Activated B cell treated with CpG ODN at 0.5 μM for 24 hours (primary cell): ENCODE measurements at places on chromosomes 13 and 19.

DNA sequence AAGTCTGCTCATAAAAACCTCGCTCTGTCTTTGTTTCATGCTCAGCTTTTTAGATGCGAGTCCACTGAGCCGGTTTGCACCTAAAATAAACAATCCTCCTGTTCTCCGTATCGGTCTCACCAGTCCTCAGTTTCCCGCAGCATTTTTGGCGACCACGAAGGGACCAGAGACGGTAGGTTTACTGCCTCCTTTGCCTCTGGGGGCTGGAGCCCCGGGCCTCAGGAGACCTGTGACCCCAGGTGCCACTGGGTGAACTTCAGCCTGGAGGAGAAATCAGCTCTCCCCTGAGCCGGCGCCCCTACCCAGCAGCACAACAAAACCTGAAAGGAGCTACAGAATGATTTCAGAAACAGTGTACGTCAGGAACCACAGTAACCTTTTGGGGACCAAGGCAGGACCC lies 8.1 kb downstream of the SIGLEC11 start:
- DNase-seq, result no peak

DNA sequence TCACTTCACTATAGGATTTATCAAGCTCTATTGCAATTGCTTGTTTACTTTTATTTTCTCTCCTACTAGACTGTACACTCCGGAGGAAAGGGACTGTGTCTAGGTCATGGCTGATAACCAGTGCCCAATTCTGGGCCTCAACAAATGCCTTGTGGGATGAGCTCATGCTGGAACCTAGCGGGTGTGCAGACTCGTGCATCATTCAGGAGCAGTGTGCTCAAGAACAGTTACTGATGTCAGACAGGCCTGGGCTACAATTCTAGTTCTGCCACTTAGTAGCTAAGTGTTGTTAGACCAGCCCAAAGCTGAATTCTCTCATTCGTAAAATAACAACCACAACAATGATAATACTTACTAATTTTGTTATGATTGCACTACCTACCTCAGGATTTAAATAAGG lies 95.4 kb downstream of the CYSLTR2 start:
- no peak for DNase-seq

DNA sequence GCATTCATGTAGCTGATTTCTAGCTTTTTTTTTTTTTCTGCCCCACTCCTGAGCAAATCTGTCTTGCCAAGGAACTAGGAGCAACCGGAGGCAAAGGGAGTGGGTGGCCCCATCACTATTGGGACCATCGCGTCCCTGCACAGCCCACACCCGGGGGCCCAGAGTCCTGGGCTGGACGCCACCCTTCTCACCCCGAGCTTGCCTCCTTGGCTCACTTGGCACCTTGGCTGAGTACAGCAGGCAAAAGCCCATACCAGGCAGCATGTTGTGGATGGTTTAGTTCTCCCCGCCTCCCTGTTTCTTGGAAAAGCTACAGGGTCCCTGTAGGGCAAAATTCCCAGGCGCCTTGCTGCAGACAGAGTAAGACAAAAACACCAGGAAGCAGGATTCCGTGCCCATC lies 13.7 kb downstream of the SMIM24 start:
- DNase-seq, result no peak

DNA sequence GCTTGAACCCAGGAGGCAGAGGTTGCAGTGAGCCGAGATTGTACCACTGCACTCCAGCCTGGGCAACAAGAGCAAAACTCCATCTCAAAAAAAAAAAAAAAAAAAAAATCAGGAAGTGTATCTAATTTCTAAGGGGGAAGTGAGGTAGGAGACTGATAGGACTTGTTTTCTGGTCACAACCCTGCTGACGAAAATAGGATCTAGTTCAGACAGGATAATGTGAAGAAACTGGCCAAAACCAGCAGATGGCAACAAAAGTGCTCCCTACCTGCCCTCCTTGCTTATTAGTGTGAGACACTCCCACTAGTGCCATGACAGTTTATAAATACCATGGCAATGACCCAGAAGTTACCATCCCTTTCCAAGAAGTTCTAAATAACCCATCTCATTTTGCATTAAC lies 36.0 kb upstream of the KPNA3 start:
- DNase-seq, result no peak

DNA sequence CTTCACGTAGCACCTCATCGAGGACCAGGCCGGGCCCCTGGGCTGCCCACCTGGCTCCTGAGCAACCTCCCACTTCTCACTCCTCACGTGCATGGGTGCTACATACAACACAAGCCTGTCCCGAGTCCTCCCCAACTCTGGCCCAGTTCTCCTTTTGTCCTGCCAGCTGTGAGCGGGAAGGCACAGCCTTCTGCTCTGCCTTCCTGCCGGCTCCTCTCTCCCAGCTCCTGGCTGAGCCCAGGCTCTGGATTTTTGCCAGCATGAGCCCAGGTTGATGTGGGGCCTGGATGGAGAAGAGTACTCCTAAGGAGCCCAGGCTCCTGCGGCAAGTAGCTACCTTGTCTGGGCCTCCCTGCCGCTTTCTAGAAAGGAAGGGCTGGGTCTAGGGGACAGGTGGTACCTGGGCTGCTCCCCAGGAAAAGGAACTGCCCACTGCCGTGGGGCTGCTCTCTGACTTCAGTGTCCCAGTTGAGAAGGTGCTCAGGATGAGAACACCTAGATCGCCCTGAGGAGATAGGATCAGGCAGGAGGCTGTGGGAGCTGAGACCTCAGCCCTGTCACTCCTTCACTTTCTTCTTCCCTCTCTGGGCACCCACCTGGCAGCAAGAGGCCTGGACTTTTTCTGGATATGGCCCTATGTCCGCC lies 23.6 kb downstream of the LYL1 start:
- DNase-seq, result no peak

DNA sequence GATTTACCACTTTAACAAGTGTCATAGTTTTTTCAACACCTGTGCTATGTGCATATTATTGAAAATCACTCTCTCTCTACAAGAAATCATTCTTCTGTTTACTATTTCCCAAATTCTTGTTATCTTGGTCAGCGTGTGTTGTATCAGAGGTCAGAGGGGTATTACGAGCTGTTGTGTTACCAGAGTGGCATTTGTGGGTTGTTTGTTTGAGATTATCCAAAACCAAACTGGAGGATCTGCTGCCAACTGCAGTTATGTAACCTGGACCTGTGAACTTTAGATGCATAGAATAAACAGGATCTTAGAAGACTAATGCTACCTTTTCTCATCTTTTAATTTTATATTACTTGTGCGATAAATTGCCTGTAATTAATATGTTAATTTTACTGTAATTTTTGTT lies 1751.4 kb upstream of the SPRY2 start:
- no peak for DNase-seq

GRCh38 chr13:49112782-49113525 lies 107.2 kb upstream of the MLNR start:
- no peak for DNase-seq

DNA sequence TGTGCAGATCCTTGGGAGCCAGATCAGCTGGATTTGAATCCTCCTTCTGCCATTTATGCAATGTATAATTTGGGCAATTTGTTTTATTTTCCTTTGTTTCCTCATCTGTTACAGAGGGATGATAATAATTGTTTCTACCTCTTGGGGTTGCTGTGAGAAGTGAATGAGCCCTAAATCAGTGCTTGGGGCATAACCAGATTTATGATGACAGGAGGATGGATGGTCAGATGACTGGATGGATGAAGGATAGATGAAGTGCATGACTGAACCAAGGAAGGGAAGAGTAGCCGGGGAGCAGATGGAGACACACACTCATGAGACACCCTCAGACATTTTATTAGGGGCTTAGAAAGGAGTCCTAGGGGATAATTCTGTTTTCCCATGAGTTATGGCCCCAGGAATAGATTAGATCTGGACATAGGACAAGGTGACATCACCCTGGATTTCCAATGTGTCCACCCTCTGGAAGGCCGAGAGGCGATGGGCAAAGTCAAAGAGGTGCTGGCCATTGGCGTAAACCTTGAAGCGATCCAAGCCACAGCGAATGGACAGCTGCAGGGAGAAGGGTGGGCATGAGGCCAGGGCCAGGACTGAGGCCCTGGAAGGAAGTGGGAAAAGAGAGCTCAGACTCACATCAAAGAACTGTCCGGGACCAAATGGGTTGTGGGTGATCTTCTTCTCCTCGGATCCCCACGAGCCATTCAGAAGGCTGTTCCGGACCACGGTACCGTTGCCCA lies 11.2 kb downstream of the LGALS4 start:
- no peak for DNase-seq

GRCh38 chr13:46478651-46479050 lies 74.3 kb upstream of the LRCH1 start:
- DNase-seq, result no peak

DNA sequence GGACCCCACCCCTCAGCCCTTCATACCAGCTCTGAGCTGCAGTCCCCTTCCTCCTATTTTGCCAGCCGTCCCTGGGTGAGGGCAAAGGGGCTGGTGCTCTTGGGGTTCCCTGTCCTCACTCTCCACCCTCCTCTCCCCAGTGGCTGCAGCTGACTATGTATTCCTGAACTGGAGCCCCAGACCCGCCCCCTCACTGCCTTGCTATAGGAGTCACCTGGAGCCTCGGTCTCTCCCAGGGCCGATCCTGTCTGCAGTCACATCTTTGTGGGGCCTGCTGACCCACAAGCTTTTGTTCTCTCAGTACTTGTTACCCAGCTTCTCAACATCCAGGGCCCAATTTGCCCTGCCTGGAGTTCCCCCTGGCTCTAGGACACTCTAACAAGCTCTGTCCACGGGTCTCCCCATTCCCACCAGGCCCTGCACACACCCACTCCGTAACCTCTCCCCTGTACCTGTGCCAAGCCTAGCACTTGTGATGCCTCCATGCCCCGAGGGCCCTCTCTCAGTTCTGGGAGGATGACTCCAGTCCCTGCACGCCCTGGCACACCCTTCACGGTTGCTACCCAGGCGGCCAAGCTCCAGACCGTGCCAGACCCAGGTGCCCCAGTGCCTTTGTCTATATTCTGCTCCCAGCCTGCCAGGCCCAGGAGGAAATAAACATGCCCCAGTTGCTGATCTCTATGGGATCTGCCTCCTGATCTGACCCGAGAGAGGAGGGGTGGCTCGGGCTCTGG lies 2.4 kb downstream of the COX7A1 start:
- no peak for DNase-seq

- no peak for DNase-seq
These were observed 902.3 kb upstream of the MIR17HG start for GRCh38 chr13:90445179-90445578.

DNA sequence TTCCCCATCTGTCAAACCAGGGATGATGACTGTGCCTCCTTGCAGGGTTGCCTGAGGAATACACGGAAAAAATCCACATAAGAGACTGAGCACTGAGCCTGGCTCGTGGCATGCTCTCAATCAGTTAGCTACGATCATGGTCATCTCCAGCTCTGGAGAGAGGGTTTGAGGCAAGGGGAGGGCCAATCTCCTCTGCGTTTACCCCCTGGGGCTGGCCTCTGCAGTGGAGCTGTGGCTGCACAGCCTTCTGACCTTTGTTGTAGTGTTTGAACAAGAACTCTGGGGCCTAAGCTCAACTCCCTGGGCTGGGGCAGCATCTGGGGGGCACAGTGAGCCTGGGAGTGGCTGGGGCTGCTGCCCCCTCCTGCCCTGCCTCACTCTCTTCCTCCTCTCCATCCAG lies 5.9 kb downstream of the LRRC4B start:
- no peak for DNase-seq

- no peak for DNase-seq
These were observed 45.7 kb downstream of the LNX2 start for GRCh38 chr13:27574661-27575060.

GRCh38 chr19:38317104-38317612 lies 1.4 kb upstream of the YIF1B start:
- DNase-seq, result no peak

DNA sequence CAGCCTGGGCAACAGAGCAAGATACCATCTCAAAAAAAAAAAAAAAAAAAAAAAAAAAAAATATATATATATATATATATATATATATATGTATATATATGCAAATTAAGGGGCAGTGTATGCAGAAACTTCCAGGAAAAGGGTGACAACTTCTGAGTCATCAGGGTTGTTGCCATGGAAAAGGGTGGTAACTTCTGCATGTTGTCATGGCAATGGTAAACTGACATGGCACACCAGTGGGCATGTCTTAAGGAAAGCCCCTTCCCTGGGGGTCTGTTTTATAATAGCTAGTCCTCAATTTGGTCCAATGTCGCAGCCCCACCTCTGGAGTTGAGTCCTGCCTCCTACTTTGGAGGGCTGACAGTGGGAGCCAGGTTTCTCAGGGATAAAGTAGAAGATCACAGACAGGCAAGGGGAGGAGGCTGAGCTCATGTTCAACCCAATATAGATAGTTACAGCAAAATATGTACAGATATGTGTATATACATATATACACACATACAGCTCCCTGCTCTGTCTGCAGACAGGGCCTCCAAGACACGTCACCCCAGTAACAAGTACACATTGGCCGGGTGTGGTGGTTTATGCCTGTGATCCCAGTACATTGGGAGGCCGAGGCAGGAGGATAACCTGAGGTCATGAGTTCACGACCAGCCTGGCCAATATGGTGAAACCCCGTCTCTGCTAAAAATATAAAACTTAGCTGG lies 7.2 kb upstream of the FCHO1 start:
- DNase-seq, result no peak

DNA sequence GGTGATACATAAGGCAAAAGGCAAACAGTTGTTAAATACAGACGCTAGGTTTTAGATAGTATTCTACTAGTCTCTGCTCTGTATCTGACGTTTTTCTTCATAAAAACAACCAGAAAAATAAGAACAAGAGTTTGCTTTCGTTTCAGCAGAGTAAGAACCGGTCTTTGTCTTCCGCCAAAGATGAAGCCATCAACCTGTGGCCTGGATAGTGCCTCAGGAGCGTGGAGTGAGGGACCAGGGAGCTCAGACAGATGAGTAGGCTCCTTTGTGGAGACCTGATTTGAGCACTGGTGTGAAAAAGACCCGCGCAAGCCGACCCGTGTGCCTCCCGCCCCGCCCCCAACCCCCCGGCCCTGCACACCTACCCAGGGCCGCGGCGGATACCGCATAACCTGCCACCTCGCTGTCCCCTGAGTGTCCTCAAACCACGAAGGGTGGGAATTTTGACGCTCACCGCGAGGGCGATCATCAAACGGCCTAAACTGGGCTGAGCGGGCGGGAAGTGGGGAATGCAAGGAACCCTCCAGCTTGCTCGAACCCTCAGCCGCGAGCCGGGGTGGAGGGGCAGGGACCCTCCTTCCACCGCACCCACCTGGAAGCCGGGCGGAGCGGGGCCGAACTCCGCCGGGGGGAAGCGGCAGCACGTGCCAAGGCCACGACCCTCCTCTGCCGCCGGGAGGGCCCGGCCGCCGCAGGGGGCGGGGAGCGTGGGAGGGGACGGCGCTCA lies 866 bp upstream of the LMO7 start:
- DNase-seq, result no peak

DNA sequence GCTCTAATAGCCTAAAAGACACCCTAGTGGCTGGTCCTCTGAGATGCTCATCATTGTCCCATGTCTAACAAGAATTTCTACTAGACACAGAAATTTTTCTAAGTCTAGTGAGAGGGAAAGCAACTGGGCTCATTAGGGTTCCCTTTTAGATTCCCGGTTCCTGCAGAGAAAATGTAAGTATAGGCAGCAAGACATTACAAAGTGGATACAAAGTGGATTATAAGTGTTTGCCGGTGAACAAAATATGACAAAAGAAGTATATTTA lies 20.8 kb upstream of the TMTC4 start:
- DNase-seq, result no peak
